Non-pigmented ciliary epithelial cell (primary cell): ENCODE measurements at places on chromosomes 11 and 22.

GRCh38 chr11:134592391-134592990 is 180.4 kb upstream of the B3GAT1 start:
- DNase-seq = no peak

GRCh38 chr11:118084247-118084646 is 2.5 kb downstream of the SMIM35 start:
- DNase-seq = no peak

DNA sequence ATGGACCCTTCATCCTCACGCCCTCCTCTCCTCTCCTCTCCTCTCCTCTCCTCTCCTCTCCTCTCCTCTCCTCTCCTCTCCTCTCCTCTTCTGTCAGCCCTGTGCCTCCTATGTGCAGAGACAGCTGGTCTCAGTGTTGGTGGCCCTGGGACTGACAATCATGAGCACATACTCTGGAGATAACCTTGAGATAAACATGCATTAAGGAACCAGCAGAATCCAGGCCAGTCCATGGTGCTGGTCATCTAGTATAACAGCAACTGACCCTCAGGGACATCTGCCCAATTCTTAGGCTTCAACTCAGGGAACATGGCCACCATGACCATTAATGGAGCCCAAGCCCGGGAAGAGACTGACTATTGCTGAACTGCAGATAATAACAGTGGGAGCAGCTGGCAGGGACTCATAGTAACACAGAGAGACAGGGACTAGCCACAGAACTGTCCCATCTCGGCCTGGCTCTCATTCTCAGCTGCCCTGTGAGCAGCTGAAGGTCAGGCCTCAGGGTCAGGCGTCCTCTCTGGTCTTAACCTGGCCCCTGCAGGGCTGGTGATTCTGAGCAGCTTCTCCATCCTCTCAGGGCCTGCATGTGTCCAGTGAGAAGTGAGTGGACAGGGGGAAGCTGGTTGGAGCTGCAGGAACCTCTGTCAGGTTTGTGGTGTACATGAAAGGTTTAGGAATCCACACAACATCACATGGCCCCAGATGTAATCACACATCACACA is 45.4 kb downstream of the GGTLC2 start:
- DNase-seq = no peak

DNA sequence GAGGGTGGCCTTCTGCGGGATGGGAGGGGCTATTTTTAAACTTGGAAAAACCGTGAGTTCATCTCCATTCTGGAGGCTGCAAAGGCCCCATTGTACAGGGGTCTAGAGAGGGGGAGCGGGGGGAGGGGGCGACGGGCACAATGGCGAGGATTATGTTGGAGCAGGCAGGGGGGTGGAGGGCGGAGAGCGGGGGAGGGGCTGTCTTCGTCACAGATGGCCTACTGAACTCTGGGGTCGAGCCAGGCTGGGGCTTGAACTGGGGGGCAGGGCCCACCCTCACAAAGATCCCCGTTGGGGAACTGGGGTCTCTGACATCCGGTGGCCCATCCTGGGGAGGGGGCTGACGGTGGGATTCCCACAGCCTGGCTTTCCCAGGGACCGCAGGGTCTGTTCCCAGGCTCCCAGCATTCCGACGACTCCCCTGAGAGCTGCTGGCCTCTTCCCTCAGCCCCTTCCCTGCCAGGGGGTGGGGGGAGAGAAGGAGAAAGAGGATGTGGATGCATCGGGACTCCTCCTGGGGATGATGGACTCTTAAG is 3.4 kb upstream of the MCAM start:
- no peak for DNase-seq

DNA sequence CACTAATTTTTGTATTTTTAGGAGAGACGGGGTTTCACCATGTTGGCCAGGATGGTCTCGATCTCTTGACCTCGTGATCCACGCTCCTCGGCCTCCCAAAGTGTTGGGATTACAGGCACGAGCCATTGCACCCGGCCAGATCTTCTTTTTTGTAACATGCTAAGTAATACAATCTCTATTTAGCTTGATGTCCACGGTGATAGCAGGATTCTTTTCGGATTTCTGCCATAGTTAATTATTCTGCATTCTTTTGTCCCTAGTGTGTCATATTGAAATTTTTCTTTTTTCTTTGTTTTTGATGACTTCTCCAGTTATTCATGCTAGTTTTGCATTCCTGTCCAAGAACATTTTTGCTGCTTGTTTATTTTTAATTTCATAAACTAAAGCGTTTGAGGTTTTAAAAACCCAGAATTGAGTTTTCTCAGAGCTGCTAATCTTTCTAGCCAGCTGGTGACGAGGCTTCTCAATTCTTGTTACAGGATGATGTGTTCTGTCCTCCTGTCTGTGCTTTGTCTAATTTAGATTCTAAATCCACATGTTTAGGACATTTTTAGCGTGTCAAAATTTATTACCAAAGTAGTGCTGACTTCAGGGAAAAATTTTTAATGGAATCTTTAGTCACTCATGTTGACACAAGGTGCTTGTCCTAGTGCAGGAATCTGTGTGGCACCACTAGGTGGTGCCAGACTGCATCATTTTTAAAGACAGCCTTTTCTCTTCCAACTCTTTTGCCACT is 21.8 kb downstream of the NF2 start:
- DNase-seq = peak; percentile 60

GRCh38 chr11:59403546-59403945 is 22.7 kb downstream of the OR5A2 start:
- no peak for DNase-seq

GRCh38 chr11:118263695-118264568 is at the start of gene MPZL2:
Gene MPZL2 (minus strand): TSS chr11:118264297. CDS start chr11:118264153, 144 bp downstream.
- DNase-seq = no peak

DNA sequence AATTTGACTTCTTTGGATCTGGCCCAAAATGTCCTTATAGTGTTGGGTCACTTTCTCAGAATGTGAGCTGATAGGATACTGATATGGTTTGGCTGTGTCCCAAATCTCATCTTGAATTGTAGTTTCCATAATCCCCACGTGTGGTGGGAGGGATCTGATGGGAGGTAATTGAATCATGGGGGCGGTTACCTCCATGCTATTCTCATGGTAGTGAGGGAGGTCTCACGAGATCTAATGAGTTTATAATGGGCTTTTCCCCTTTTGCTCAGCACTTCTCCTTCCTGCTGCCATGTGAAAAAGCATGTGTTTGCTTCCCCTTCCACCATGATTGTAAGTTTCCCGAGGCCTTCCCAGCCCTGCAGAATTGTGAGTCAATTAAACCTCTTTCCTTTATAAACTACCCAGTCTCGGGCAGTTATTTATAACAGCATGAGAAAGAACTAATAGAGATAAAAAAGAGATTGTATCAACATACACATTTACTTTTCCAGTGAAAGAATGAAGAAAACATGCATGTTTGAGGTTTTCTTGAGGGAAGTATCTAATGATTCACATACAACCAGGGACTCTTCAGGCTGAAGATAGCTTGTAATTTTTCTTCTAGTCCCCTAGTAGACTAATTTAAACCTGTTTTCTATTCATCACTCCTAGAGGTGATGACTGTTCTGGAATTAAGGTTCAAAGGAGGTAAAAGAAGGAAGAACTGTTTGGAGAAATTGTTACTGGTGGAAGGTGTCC is 17.3 kb upstream of the CSTF3 start:
- DNase-seq = no peak

- peak; percentile 30 for DNase-seq
These were observed 606.8 kb downstream of the NTM start for GRCh38 chr11:131977231-131977630.

DNA sequence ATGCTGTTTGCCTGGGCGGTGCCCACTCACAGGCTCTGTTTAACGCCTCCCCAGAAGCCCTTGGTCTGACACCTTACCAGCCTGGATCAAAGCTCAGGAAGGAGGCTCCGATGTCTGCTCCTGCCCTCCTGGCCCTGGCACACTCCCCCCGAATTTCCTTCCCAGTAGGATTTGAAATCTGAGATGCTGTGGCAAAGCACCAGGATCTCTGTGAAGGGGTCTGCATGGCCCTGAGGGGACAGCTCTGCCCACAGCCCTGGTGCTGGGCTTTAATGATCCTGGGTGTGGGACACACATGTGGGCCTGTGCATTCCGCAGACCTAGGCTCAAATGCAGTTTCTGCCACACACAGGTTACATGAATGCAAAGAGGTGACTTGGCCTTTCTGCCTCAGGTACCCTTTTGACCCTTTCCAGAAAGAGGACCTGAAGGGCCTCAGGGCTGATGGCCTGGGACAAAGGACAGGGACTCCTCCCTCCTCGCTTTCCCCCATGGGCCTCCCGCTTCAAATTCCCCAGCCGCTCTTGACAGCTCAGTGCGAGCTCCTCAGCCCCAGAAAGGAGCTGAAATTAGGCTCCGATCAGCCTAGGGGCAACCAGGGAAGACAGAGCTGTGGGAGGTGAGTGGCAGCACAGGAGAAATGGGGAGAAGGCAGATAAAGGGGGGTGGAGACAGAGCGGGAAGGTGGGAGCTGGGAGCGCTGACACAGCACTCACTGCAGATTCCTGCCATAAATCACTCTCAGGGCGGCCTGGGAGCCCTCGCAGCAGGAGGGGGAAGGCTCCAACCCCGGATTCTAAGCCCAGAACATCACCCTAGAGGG is 41.3 kb downstream of the TRIM29 start:
- DNase-seq = no peak

- DNase-seq = no peak
These were observed 11.3 kb upstream of the CXCR5 start for GRCh38 chr11:118872403-118872821.

DNA sequence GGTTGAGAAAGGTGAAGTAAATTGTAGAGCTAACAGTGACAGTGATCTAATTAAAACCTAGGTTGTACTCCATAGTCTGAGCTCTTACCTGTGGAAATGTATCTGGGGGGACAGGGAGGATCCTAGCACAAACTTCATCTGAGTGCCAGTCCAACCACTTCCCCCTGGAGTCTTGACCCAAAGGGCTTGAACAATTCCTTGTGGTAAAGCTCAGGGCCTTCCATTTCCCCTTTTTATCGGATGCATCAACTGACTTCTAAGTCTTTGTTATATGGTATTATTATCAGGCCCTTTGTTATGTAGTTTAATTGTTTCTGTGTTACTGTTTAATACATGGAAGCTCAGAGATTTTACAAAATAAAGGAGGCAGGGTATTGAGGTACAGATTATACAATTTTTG is 140.2 kb upstream of the SESN3 start:
- no peak for DNase-seq

GRCh38 chr11:59025097-59025496 is 61.0 kb upstream of the GLYATL1B start:
- no peak for DNase-seq

DNA sequence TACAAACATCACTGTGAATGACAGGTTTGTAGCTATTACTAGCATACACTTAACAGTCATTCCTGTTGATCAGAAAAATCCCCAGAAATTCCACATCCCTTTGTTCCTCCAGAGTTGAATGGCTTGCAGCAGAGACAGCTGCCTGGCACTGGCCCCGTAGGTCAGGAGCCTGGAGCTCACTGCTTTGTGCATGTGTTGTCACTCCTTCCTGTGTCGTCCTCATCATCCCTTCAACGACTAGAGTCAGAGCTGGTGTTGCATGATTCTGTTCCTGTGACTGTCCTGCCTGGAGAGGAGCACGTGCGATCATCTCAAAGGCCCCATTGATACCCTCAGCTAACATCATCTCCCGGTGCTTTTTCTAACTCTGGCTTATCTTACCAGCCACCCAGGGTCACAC is 58.3 kb downstream of the LDLRAD3 start:
- DNase-seq = no peak

GRCh38 chr22:28448625-28449024 is 231.0 kb downstream of the TTC28 start:
- no peak for DNase-seq

GRCh38 chr11:45335434-45335833 is 49.3 kb upstream of the SYT13 start:
- DNase-seq = no peak
